Thoracic aorta (tissue), 2 donors: ENCODE measurements at places on chromosomes 2 and 18. TPM values are rescaled to one million over a fixed set of nuclear protein-coding genes. Genes with fewer than 3 reads are reported as not detected.

DNA sequence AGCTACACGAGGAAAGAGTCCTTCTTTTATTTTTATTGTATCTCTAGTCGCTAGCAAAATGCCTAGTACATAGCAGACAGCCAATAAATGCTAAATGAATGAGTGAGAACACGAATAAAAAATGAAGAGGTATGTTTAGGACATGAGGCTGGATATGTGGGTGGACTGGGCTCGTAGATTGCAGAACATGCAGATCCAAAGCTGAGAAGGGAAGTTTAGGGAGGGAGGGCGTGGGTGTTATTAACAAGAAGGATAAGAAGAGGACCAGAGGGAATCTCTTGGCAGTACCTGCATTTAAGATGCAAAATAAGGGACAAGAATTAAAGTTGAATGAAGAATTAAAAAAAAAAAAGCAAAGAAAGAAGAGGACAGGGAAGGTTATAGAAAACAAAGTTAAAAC is 161.1 kb downstream of the MAP2 start:
- no peak for DNase-seq

Gene GPR75
- total RNA-seq: 6.7 TPM

DNA sequence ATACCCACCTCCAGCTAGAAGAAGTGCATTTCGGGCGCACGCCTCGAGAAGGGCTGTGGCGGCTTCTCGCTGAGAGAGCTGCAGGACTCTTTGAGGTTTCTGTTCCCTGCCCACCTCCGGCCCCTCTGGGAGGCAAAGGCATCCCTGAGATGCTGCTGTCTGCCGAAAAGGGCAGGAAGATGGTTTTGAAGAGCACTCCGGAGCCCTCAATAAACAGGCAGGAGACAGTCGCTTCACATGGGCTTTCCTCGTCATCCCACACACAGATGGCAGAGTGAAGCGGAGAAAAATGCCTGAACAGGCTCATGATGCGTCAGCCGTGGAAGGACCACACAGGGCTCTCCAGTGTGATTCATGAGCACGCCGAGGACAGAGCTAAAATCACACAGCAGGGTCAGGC is 25.4 kb upstream of the GLI2 start:
- no peak for DNase-seq

Gene PRSS56
- total RNA-seq: not detected

Gene C1QL2
- total RNA-seq: not detected

Gene BIRC6
- total RNA-seq: 160 TPM

DNA sequence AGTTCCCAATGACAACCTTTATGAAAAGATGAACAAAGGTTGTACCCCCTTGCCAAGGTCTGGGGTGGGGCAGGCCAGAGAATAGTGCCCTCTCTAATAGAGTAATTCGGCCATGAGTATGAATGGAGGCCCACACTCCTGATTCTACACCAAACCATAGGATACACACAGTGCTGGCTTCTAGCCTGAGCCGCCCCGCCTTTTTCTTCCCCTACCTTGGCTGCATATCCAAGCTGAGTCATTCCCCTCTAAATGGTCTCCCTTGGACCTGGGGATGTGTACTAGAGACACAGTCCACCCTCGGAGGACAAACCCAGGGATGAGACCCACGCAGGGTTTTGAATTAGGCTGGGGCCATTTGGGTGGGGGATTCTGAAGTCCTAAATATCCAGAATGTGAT is 107.2 kb upstream of the CAPN13 start:
- DNase-seq: no peak

Gene CGREF1
- 18.8 TPM for total RNA-seq

Gene RNF152
- total RNA-seq: 57.7 TPM

Gene TMEM237
- 45.6 TPM for total RNA-seq

GRCh38 chr18:77223653-77224052 is 26.0 kb upstream of the GALR1 start:
- no peak for DNase-seq

Gene REG1B
- 1.8 TPM for total RNA-seq

DNA sequence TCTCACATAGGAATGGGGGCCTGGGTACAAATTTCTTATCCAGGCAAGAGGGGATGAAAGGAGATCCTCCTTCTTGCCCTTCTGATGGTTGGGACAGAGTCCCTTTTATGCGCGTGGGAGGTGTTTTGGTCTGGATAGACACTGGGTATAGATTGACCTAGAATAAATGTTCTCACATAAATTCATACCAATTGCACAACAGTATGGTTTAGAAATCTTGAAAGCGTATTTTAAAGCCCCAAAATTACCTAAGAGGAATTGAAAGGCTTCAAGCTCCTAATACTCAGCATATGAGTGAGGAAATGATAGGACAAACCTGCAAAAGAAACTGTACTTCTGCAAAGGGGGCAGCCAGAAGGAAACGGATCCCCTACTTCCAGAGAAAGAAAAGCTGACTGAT is 2.6 kb upstream of the BCL2 start:
- DNase-seq: no peak

Gene LIMS4
- total RNA-seq: 24.6 TPM

GRCh38 chr18:7117390-7118355 is at the start of gene LAMA1:
TSS of gene LAMA1 (minus strand) at chr18:7117797. CDS start at chr18:7117720, 77 bp downstream.
- no peak for DNase-seq

Gene CCDC121
- 2.5 TPM for total RNA-seq

- no peak for DNase-seq
Observed at GRCh38 chr2:207239754-207240494, 74.2 kb upstream of the KLF7 start.

- no peak for DNase-seq
Observed at GRCh38 chr2:242056785-242057184, 187.3 kb downstream of the RTP5 start.

GRCh38 chr2:18398833-18399232 is 161.6 kb downstream of the RDH14 start:
- DNase-seq: no peak

Gene FSHR
- not detected for total RNA-seq

- DNase-seq: no peak
Observed at GRCh38 chr2:139814458-139814857, 1034.3 kb upstream of the NXPH2 start.

Gene ZSWIM2
- not detected for total RNA-seq

GRCh38 chr18:10403708-10404107 is 50.7 kb upstream of the APCDD1 start:
- DNase-seq: no peak

Gene RAPH1
- 86.8 TPM for total RNA-seq

Gene NHEJ1
- total RNA-seq: 14.5 TPM

- no peak for DNase-seq
Observed at GRCh38 chr2:160411955-160412354, 81.7 kb downstream of the RBMS1 start.

DNA sequence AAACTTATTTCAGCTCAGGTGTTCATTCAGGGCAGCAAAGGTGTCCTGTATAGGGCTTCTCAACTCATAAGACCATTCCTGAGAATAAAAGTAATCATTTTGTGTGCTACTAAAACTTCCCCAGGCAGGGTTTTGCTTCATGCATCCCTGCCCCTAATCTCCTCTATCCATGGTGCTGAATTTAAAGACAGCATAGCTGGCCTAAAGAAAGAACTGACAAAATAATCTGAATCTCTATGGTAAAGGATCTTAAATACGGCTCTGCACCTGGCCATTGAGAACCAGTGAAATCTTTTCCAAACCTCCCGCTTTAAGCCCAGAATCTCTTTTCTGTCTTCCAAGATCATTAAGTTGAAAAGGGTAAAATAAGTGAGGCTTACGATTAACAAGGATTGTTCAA is 292.1 kb upstream of the KLHL29 start:
- DNase-seq: no peak

Gene C2orf66
- total RNA-seq: not detected

- no peak for DNase-seq
Observed at GRCh38 chr2:28557389-28558131, 61.7 kb downstream of the PLB1 start.

Gene CRYGB
- total RNA-seq: not detected

Gene HRH4
- total RNA-seq: 2.5 TPM

DNA sequence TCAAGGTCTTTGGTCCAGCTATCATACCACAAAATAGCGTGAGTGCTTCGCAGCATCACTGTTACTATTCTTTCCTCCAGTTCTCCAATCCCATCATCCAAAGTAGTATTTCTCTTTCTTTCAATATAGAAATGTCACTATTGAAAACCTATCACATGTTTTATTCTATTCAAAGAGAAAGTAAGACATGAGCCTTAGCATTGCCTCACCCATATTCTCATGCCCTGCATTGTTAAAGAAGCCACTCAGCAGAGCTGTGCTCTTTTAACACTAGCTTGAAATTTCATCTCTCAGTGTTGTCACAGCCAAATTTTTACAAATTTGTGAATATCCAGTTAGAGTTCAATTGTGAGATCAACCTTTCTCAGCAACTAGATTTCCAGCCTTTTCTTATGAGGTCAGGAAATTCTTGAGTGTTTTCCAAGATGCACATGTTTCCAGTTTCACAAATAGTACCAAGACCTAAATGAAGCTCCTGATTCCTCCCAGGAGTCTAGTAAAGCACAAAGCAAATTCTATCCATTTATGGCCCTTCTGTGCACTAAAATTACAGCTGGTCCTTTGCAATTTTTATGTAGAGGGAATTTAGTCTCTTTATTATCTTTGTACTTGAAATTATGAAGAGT is 343.7 kb downstream of the SPAG16 start:
- DNase-seq: no peak

DNA sequence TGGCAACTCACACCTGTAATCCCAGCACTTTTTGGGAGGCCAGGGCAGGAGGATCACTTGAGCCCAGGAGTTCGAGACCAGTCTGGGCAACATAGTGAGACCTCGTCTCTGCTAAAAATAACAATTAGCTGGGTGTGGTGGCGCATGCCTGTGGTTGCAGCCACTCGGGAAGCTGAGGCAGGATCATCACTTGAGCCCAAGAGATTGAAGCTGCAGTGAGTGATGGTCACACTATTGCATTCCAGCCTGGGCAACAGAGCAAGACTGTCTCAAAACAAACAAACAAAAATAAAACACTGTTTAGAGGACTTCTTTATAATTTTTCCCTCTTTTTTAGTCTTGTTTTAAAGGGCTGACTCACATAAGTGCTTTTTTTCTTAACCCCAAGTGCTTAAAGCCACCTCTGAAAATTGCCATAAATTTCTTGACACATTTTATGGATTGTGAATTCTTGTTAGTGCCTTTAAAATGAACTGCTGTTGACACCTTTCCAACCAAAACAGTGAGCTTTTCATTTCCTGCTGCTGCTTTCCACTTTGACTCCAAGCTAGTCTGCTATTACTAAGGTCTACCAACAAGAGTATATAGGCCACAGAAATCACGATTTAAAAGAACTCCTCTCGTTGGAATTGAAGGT is 41.7 kb downstream of the CYP20A1 start:
- no peak for DNase-seq

Gene SCN9A
- 3.8 TPM for total RNA-seq

Gene CELF4
- total RNA-seq: not detected

Gene TMEM131
- 49.5 TPM for total RNA-seq

- DNase-seq: no peak
Observed at GRCh38 chr2:6986912-6987361, 69.7 kb downstream of the RNF144A start.

DNA sequence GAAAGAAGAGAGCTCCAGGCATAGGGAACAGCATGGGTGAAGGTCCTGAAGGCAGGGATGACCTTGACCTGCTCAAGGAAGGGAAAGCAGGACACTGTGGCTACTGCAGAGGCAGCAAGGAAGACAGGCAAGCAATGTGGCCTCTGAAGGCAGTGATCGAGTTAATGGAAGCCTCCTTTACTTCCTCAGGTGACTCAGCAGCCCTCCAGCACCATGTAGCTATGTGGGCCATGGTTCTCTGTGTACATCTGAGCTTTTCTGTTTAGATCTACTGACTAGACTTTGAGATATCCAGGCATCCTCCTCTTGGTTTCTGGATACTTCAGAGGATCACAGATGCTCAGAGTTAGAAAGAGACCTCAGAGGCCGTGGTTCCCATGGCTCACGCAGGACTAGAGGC is 107.3 kb upstream of the PID1 start:
- no peak for DNase-seq

GRCh38 chr2:76197842-76198448 is 487.2 kb upstream of the GCFC2 start:
- no peak for DNase-seq

GRCh38 chr2:216118474-216118873 is 9.3 kb downstream of the XRCC5 start:
- DNase-seq: no peak

DNA sequence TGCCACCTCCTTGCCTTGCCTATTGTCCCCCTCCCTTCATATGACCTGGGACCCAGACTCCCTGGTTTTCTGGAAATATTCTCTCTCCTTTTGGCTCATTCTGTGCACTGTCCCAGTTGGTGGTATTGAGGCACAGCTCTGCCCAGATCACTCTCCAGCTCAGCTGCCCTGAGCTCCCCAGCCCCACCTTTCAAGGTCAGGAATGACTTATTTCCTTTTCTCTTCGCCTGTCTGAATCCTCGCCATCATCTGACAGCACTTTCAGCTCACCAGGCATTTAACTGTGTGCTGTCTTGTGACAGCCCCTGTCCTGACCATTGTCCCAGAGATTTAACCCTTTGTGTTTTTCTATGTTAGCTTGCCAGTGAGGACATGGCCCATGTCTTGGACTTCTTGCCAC is 133.0 kb downstream of the MSH2 start:
- no peak for DNase-seq

Gene TEKT4
- not detected for total RNA-seq

Gene FBXO36
- 1.7 TPM for total RNA-seq

DNA sequence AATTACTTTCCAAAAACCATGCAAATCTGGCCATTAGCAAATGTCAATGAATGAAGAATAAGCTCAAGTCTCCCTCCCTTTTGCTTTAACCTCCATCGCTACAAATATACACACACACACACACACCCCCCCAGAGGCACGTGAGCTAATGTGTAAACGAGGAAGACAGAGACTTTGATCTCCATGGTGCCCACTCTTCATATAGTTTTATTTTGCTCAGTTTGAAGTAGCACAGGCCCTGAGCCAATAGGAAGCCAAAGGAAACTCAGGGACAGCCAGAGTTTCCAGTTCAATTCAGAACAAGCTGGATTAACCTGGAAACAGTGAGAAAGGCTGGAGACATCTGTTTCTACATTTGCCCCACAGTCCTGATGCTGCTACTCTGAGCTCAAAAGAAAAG is 248.4 kb upstream of the MEIS1 start:
- DNase-seq: no peak

GRCh38 chr18:63258749-63259566 is 60.6 kb downstream of the BCL2 start:
- DNase-seq: no peak

DNA sequence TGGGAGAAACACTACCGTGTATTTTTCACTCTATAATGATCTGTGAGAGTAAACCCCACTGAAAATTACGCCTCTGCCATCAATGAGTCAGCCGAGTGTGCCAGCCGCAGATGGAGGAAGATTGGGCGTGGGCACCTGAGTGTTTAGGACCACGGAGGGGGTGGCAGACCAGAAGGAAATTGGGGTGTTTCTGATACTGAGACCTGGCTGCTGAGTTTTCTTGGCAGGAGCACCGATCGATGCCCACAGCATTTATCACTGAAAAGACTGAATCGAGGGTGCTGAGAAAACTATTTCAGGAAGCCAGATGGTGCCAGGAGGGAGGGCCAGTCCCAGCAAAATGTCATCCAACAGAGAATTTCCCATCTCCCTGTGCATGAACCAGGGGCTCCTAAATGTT is 91.9 kb upstream of the TPO start:
- no peak for DNase-seq

Gene STPG4
- not detected for total RNA-seq

Gene ASB18
- not detected for total RNA-seq
